ENCODE measurements at places on chromosomes 12 and 14.

DNA sequence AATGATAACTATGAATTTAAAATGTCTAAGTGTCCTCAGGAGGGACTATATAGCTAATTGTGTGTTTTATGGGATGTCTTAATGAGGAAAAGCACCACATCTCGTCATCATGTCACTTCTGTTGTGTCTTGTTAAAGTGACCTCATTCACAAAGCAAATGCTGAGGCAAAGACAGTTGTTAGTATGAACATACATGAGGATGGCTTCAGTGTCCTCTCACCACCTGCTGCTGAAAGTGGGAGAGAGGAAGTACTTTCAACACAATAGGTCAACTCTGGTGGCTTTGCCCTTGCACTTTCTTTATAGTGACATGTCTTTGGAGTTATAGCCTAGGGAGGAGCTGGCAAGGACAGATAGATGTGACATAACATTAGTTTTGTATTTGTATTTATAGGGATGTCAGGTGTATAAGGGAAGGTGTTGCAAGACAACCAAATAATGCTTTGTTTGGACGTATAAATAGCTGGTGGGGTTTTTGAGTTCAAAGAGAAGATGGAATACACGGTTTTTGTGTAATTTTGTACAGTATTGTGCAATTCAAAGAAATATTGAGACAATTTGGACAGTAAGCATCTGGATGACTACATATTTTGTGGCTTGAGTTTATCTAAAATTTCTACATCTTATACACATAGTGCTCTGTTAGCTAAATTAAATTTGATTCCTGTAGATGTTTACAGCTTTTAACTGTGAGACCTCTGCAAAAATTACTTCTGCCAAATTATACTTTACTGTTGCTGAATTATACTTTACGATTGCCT is 131.7 kb upstream of the ATP2B1 start:
- H3K4me1 ChIP-seq = peaks cover 10% of the 10 kb centered on the region
- DNase-seq = no peak
- no peak overlapping the region for H3K4me3 ChIP-seq
- H3K27ac ChIP-seq = no peak overlapping the region
- no peaks in the 10 kb centered on the region for H3K27me3 ChIP-seq

- DNase-seq = no peak
- H3K4me1 ChIP-seq = no peaks in the 10 kb centered on the region
- H3K36me3 ChIP-seq = no peaks in the 10 kb centered on the region
- no peaks in the 10 kb centered on the region for H3K27me3 ChIP-seq
- no peak overlapping the region for H3K27ac ChIP-seq
These were observed 32.3 kb downstream of the TSPAN8 start for GRCh38 chr12:71125515-71125914.

DNA sequence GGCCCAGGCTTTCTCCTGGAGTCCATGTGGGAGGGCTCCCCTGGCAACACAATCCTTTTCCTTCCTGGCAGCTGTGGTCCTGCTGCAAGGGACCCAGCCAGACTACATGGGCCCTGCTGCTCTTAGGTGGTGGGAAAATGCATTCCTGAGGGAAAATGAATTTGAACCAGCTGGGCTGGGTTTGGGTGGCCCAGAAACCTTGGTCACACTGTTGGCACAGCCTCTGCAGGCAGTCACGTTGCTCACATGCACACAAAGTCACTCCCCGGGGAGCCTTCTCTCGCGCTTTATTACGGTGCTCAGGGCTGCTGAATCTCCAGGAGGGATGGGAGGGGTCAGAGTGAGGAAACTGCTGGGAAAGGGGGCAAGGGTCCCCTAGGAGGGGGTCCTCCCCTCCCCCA is 17.2 kb downstream of the PLEKHG3 start:
- no peaks in the 10 kb centered on the region for H3K4me1 ChIP-seq
- no peak overlapping the region for H3K4me3 ChIP-seq
- H3K36me3 ChIP-seq = no peaks in the 10 kb centered on the region
- no peak overlapping the region for H3K27ac ChIP-seq
- no peak for DNase-seq

DNA sequence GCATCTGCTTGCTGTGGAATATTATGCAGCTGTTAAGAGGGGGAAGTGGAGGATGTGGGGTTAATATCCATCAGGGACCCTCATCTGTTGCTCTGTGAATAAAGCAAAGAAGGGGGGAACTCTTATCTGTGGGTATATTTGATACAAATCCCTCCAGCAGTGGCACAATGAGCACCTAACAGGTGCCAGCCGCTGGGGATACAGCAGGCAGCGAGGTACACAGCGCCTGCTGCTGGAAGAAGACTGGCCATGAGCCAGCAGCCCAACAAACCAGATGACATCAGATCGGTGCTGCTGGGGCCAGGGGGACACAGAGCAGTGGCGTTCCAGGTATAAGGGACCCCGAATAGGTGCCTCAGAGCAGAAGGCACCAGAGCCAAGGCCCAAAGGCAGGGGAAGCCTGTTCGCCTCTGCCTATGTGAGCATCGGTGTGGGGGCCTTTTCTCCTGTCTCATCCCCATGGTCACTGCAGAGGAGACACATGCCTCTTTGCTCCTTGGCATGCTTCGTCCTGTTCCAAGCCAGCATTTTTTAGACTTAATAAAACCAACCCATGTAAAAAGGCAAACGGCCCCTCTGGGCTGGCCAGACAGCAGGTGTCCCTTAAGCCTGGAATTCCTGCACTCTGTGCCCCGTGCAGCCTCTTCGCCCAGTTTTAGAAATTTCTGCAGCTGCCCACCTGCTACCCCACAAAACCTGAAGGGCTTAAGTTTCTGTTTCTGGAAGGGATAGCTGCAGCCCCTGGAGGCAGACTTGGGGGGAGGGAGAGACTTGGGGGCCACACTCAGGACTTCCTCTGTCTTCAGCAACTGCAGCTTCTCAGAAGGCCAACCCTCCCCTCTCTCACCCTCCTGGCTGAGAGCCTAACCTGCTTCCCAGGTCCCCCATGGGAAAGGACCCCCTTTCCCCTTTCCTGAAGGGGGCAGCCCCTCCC is 1.6 kb upstream of the CKB start:
- H3K36me3 ChIP-seq = peaks cover 1% of the 10 kb centered on the region
- H3K27me3 ChIP-seq = no peaks in the 10 kb centered on the region
- no peak for DNase-seq
- H3K4me3 ChIP-seq = no peak overlapping the region

DNA sequence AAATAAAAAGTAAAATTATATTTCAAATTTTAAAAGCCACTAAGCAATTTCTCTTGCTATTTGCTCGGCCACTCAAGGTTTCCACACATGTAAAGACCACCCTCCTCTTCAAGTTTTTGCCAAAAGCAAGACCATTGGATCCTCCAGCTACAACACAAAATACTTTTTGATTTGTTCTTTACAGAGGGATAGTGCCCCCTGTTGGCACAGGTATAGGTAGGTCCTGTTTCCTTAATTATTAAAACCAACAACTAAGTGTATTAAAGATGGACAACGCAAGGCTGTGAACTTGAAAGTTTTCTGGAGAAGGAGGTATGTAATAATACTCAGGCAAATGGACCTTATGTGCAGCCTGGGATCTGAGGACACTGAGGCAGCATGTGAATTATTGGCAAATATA is 23.8 kb downstream of the ATP6V1D start:
- H3K4me3 ChIP-seq = no peak overlapping the region
- H3K4me1 ChIP-seq = no peaks in the 10 kb centered on the region
- no peak for DNase-seq

DNA sequence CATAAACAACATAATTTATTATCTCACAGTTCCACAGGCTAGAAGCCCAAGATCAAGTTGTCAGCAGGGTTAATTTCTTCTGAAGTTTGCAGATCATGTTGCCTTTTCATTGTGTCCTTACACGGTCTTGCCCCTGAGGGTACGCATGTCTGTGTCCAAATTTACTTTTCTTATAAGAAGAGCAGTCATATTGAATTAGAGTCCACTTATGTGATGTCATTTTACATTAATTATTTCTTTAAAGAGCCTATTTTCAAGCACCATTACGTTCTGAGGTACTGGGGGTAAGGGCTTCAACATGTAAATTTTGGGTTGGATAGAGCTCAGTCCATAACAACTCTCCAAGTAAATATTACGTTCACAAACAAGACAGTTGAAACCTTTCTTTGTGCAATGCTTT is 236.6 kb upstream of the OR4E1 start:
- no peaks in the 10 kb centered on the region for H3K36me3 ChIP-seq
- no peak overlapping the region for H3K4me3 ChIP-seq
- H3K27ac ChIP-seq = no peak overlapping the region
- peaks cover 29% of the 10 kb centered on the region for H3K27me3 ChIP-seq

DNA sequence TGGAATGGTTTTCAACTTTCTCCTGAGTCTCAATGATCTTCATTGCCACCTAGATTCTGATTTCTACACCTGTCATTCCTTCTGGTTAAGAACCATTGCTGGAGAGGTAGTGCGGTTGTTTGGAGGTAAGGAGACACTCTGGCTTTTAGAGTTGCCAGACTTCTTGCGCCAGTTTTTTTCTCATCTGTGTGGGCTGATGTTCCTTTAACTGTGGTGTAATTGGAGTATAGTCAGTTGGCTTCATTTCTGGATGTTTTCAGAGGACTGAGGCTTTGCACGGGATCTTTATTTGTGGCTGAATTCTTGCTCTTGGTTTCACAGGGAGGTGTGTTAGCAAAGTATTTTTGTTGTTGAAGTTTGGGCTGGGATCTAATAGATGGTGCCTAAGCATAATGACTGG is 5.7 kb upstream of the CLEC4D start:
- H3K27me3 ChIP-seq = peaks cover 17% of the 10 kb centered on the region
- no peak overlapping the region for H3K4me3 ChIP-seq
- no peak overlapping the region for H3K27ac ChIP-seq
- peaks cover 14% of the 10 kb centered on the region for H3K4me1 ChIP-seq
- no peak for DNase-seq

DNA sequence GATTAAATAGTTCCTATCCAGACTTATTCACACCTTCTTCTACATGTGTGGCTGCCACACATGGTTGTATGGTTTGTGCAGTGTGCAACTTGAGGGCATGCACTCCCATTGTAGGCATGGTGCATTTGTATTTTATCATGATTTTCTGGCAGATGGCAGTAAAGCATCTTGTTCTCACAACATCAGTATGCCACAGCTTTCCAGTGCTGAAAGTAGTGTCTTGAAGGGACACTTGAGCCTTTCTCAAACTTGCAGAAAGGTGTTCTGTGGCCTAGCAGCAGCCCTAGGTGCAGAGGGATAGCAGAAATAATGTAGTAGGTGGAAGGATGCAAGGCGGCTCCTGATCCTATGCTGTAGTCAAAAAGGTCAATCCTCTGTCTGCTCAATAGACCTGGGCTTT is 72.9 kb downstream of the LMNTD1 start:
- DNase-seq = no peak
- H3K27me3 ChIP-seq = peaks cover 5% of the 10 kb centered on the region
- no peaks in the 10 kb centered on the region for H3K36me3 ChIP-seq
- H3K4me3 ChIP-seq = no peak overlapping the region
- no peak overlapping the region for H3K27ac ChIP-seq

DNA sequence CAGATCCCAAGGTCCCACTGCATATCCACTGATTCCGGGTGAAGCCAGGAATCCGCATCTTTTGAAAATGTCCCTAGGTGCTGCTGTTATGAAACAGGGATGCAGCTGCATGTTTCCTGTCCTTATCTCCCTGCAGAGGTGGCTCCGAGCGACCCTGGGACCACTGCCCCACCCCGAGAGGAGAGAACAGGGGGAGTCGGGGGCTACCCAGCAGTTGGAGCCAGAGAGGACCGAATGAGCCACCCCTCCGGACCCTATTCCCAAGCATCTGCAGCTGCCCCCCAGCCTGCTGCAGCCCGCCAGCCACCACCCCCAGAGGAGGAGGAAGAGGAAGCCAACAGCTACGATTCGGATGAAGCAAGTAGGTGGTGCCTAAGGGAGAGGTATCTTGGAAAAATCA is 30.3 kb upstream of the OAS1 start:
- no peak overlapping the region for H3K4me3 ChIP-seq
- H3K27me3 ChIP-seq = peaks cover 35% of the 10 kb centered on the region
- no peaks in the 10 kb centered on the region for H3K36me3 ChIP-seq
- H3K27ac ChIP-seq = no peak overlapping the region

DNA sequence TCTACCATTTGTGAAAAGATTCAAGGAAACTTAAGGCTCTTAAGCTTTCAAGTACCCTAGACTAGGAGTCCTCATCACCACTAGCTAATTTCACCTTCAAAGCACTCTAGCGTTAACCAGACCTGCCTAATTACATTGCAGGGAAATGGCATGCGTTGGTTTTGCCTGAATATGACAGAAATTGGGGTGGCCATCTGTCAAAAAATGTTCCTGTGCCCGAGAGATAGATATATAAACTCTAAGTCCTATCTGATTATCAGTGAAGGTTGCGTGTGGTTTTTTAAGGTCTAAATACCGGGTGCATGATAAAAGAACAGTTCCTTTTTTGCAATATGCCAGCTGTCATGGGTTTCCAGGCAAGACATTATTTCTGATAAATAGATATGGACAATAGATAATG is 48.3 kb downstream of the SPRING1 start:
- no peaks in the 10 kb centered on the region for H3K36me3 ChIP-seq
- H3K4me1 ChIP-seq = peaks cover 41% of the 10 kb centered on the region
- peaks cover 22% of the 10 kb centered on the region for H3K27me3 ChIP-seq
- no peak overlapping the region for H3K4me3 ChIP-seq
- no peak for DNase-seq
- H3K27ac ChIP-seq = no peak overlapping the region

- no peak for DNase-seq
- peak overlapping the region; percentile 70 for H3K4me3 ChIP-seq
These were observed 21.6 kb downstream of the TGFB3 start for GRCh38 chr14:75960231-75960630.

DNA sequence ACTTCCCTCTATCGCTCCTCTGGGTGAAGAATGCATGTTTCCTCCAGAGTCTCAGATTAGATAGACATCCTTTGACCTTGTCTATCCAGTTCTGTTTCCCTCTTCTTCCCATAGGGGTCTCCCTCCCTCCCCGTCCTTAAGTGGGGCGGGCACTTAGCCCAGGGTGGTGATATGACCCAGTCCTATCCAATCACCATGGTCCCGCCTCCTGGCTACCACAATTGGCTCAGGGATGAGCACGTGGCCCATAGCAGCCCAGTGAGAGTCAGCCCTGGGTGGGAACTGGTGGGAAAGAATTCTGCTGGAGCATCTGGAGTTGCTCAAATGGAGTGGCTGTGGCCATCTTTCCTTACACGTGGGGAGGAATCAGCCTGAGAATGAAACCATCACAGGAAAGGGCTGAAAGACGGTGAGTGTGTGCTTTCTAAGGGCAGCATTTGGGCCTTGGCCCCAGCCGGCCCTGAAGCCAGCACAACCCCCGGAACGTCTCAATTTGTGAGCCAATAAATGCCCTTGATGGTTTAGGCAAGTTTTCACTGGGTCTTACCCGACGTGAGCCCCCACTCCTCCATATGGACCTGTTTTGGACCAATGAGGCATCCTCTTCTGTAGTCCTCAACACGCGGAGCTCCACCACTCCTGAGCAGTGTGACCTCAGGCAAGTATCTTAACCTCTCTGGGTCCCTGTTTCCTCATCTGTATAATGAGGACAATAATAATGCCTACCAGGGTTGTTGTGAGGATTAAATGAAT is 14.4 kb upstream of the MLXIP start:
- peaks cover 49% of the 10 kb centered on the region for H3K4me1 ChIP-seq
- peak overlapping the region; percentile 32 for H3K27ac ChIP-seq
- H3K27me3 ChIP-seq = no peaks in the 10 kb centered on the region
- H3K36me3 ChIP-seq = peaks cover 30% of the 10 kb centered on the region
- H3K4me3 ChIP-seq = no peak overlapping the region
- DNase-seq = no peak

All from activated B cell treated with CpG ODN at 0.5 μM for 24 hours (primary cell).